ENCODE measurements at places on chromosomes 3 and 15. TPM values are rescaled to one million over a fixed set of nuclear protein-coding genes. Genes with fewer than 3 reads are reported as not detected.

The CCR2 gene
- 15.1 TPM for total RNA-seq

- no peak for DNase-seq
These were observed 56.4 kb downstream of the FEM1B start for GRCh38 chr15:68333775-68334470.

The LIPC gene
- 1.1 TPM for total RNA-seq

The NANOGP8 gene
- not detected for total RNA-seq

GRCh38 chr3:128053614-128054013, 1.4 kb downstream of the SEC61A1 start:
- no peak for DNase-seq

The FOXL2 gene
- total RNA-seq: not detected

DNA sequence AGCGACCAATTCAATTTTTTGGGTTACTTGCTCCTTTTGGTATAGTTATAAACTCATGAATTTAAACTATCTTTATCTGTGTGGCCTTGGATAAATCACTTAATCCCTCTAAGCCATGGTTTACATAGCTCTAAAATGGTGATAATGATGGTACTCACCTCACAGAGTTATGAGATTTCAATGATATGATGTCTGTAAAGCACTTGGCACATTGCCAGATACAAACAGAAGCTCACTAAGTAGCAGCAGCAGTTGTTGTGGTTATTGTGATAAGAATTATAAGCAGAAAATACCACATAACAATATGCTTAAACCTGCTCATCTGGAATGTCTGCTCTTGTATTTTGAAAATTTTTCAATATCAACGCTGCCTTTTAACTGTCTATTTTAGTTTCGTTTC, 185.1 kb upstream of the SNTN start:
- no peak for DNase-seq

The PRICKLE2 gene
- not detected for total RNA-seq

Data from T-cell (primary cell).